Naive B cell (primary cell): ENCODE measurements at places on chromosomes 16 and 17. TPM values are rescaled to one million over a fixed set of nuclear protein-coding genes. Genes with fewer than 3 reads are reported as not detected.

Gene DOC2B
- not detected for polyA plus RNA-seq

Gene ENKD1
- polyA plus RNA-seq = not detected

Gene DPEP3
- polyA plus RNA-seq = 0.83 TPM

Gene C17orf107
- 2.1 TPM for polyA plus RNA-seq

Gene NAA38
- 158 TPM for polyA plus RNA-seq

Gene JPT2
- 11.8 TPM for polyA plus RNA-seq

Gene NETO2
- polyA plus RNA-seq = 3.6 TPM

Gene SOST
- not detected for polyA plus RNA-seq

Gene AGRP
- polyA plus RNA-seq = not detected

Gene BICDL2
- polyA plus RNA-seq = not detected

Gene SKAP1
- polyA plus RNA-seq = 109 TPM

DNA sequence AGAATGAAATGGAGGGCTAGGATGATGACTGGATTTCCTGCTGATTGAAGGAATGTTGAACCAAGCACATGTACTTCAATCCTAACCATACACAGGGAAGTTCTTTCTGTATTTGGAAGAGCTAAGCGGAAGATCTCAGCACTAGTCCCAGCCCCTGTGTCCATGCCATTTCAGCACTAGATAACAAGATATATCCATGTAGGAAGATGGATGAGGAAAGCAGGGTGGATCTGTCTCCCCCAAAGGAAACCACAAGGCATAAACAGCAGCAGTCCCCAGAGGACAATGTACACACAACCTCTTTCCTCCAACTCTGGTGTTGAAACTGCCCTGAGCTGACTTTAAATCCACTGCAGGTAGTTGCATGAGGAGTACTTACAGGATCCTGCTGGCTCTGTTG is 75.1 kb downstream of the GRIN2A start:
- H3K4me3 ChIP-seq = no peak overlapping the region
- peaks cover 25% of the 10 kb centered on the region for H3K27me3 ChIP-seq
- H3K36me3 ChIP-seq = no peaks in the 10 kb centered on the region
- no peaks in the 10 kb centered on the region for H3K4me1 ChIP-seq

- H3K27me3 ChIP-seq = no peaks in the 10 kb centered on the region
- DNase-seq = no peak
- peaks cover 7% of the 10 kb centered on the region for H3K36me3 ChIP-seq
- peaks cover 7% of the 10 kb centered on the region for H3K4me1 ChIP-seq
- H3K4me3 ChIP-seq = no peak overlapping the region
Observed at GRCh38 chr16:14560523-14560922, 69.5 kb downstream of the PARN start.

DNA sequence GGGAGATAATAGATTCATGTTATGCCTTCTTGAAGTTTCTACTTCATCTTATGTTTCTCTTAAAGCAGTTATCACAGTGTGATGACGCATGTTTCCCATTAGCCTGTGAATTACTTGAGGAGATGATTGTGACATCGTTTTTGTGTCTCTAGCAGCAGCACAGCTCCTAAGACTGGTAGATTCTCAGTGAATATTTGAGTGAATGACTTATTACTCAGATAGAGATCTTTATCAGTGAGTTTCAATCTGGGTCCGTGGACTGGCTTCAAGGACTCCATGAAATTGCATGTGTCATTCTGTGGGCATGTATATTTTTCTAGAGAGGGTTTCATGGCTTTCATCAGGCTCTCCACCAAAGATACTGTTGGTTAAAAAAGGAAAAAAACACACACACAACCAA is 29.9 kb downstream of the YPEL2 start:
- DNase-seq = no peak
- peaks cover 13% of the 10 kb centered on the region for H3K36me3 ChIP-seq
- H3K4me3 ChIP-seq = peak overlapping the region; percentile 51
- no peaks in the 10 kb centered on the region for H3K27me3 ChIP-seq
- peaks cover 83% of the 10 kb centered on the region for H3K4me1 ChIP-seq

GRCh38 chr17:81593105-81593871 is 41.1 kb upstream of the FAAP100 start:
- no peak overlapping the region for H3K4me3 ChIP-seq
- no peak overlapping the region for H3K27ac ChIP-seq
- no peaks in the 10 kb centered on the region for H3K27me3 ChIP-seq
- no peak for DNase-seq
- H3K4me1 ChIP-seq = peaks cover 18% of the 10 kb centered on the region

DNA sequence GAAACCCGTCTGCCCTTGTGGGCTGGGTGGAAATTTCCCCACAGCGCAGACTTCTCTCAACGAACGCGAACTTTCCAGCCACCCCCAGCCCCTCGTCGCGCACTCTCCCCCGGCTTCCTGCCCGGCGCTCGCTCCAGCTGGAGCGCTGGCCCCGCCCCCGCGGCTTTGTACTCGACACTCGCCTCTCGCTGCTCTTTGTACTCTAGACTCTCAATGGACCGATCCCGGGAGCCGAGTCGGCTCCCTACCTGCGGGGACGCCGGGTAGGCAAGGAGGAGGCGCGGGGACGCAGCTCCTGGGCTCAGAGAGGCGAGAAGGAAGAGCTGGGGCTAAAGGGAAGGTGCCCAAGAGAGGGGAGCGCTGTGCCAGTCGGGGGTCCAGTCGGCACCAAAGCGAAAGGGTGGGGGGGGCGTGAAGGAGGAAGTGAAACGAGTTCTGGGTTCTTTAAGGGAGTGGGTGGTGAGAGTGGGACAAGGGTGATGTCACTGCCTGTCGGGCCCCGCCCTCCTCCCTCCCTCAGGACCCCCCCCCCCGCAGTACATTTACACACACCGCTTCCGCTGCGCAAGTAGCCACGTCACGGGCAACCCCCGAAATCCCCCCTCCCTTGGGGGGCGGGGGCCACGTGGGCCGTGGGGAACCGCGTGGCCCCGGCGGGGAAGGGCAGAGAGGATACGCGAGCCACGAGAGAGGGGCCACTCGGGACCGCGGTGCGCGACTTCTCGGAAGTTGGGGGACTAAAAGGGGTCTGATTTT is 9.7 kb downstream of the KDM6B start:
- H3K4me1 ChIP-seq = peaks cover 60% of the 10 kb centered on the region
- peaks cover 7% of the 10 kb centered on the region for H3K36me3 ChIP-seq
- no peaks in the 10 kb centered on the region for H3K27me3 ChIP-seq
- peak; percentile 96 for DNase-seq
- peak overlapping the region; percentile 85 for H3K4me3 ChIP-seq

DNA sequence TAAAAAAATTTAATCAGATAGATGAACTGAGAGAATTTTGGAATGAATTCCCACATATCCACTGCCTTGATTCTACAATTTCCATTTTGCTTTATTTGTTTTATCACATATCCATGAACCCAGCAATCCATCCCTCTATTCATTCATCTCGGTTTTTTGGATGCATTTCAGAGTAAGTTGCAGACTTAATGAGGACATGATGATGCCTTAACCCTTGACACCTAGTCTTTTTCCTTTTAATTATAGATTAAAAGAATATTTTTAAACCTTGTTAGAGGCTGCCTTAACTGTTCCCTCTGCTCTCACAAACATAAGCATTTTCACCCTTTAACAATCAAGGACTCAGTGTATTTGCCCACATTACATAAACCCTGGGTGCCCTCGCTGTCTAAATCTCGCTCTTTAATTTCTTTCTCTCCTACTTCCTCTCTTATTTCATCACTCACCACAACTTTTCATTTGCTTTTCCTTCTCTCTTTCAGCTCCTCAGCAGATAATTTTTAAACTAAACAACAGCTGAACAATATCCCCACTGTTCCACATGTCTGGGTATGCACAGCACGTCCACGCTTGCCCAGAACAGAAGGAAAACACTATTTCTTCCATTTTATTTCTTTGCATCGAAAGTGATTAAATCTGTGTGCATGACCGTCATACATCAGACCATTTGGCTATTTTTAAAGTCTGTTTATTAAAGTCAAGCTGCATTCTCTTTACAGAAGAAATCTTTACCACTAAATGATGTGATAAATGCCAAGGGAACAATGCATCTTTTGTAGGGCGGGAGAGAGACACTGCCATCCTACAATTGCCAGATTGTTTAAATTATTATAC is 39.9 kb downstream of the IQCK start:
- no peaks in the 10 kb centered on the region for H3K36me3 ChIP-seq
- H3K4me1 ChIP-seq = no peaks in the 10 kb centered on the region
- DNase-seq = no peak
- H3K27ac ChIP-seq = no peak overlapping the region
- no peak overlapping the region for H3K4me3 ChIP-seq

DNA sequence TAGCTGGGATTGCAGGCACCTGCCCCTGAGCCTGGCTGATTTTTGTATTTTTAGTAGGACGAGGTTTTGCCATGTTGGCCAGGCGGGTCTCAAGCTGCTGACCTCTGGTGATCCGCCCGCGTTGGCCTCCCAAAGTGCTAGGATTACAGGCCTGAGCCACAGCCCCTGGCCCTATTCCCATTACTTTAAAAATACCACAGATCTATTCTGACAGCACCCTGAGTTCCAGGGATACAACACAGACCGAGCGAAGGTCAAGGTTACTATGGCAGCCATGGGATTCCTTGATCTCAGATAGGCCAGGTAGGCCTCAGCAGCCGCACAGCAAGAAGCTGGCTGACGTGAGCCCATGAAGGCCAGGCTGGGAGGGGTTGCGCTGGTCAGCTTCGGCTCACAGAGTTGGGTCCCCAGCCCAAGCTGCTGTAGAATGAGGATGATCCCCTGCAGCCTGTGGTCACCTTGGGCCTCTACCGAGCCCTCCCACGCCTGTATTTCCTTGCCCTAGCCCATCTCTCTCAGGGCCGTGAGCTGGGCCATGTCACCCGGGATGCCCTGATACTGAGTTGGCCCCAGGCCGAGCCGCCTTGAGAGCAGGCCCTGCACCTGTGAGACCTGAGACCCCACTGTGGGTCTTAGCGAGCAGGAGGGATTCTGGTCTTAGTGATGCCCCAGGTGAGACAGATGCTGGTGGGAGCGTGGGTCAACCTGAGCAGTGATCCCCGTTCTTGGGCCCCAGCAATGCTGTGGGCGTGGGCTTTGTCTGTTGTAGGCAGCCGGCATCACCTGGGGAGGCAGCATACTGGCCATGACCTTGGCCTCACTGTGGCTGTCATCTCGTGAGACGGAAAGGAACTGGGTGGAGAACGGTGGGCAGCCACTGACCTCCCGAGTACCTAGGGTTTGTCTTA is 16.9 kb upstream of the RNF213 start:
- DNase-seq = no peak
- H3K4me3 ChIP-seq = no peak overlapping the region
- no peaks in the 10 kb centered on the region for H3K27me3 ChIP-seq
- H3K4me1 ChIP-seq = no peaks in the 10 kb centered on the region

- no peaks in the 10 kb centered on the region for H3K36me3 ChIP-seq
- no peak for DNase-seq
- no peaks in the 10 kb centered on the region for H3K27me3 ChIP-seq
- H3K4me1 ChIP-seq = peaks cover 22% of the 10 kb centered on the region
- no peak overlapping the region for H3K27ac ChIP-seq
Observed at GRCh38 chr17:19018600-19018950, 14.0 kb upstream of the FAM83G start.

DNA sequence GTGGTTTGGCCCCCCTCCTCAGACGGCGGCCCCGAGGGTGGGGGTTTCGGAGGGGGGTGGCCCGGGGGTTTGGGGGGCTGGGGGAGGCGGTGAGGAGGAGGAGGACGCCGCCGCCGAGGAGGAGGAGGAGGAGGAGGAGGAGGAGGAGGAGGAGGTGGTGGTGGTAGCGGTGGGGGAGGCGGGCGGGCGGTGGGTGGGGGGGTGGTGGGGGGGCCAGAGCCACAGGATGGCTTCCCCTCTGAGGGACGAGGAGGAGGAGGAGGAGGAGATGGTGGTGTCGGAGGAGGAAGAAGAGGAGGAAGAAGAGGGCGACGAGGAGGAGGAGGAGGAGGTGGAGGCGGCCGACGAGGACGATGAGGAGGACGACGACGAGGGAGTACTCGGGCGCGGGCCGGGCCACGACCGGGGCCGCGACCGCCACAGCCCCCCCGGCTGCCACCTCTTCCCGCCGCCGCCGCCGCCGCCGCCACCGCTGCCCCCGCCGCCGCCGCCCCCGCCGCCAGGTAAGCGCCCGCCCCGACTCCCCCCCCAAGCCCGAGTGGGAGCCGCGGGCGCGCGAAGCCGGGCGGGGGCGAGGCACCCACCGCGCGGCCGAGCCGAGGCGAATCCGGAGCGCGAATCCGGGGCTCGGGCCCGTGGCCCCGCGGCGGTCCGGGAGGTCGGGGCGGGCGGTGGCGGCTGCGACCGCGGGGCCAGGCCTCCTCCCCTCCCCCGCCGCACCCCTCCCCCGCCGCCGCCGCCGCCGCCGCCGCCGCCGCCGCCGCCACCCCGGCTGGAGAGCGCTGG is 3.8 kb upstream of the CHD3 start:
- H3K4me3 ChIP-seq = peak overlapping the region; percentile 60
- H3K27me3 ChIP-seq = no peaks in the 10 kb centered on the region
- no peaks in the 10 kb centered on the region for H3K36me3 ChIP-seq
- peak; percentile 31 for DNase-seq
- H3K4me1 ChIP-seq = peaks cover 6% of the 10 kb centered on the region
- no peak overlapping the region for H3K27ac ChIP-seq

GRCh38 chr16:74570412-74571301 is 36.3 kb downstream of the GLG1 start:
- no peak overlapping the region for H3K4me3 ChIP-seq
- H3K36me3 ChIP-seq = no peaks in the 10 kb centered on the region
- peaks cover 59% of the 10 kb centered on the region for H3K4me1 ChIP-seq
- DNase-seq = no peak
- H3K27me3 ChIP-seq = no peaks in the 10 kb centered on the region

DNA sequence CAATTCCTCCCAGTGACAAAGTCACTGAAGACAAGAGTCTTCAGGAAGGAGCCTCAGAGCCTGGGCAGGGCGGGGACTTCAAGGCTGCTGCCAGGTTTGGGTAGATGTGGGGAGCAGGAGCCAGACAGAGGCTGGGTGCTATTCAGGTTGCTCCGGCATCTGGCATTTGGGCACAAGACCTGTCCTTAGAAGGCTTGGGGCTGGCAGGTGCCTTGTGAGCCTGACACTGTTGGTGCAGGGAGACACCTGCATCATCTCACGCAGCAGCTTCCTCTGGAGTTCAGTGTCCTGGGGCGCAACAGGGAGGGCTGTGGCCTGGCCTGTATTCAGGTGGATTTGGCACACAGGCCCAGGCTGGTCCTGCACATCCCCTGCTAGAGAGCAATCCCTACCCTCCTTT is 65.0 kb downstream of the MPRIP start:
- no peaks in the 10 kb centered on the region for H3K27me3 ChIP-seq
- H3K4me3 ChIP-seq = no peak overlapping the region
- no peaks in the 10 kb centered on the region for H3K36me3 ChIP-seq
- peak overlapping the region; percentile 83 for H3K27ac ChIP-seq
- peaks cover 76% of the 10 kb centered on the region for H3K4me1 ChIP-seq
- no peak for DNase-seq

GRCh38 chr17:6780886-6781285 is 4.9 kb downstream of the FBXO39 start:
- peaks cover 80% of the 10 kb centered on the region for H3K27me3 ChIP-seq
- no peak for DNase-seq
- H3K27ac ChIP-seq = no peak overlapping the region
- H3K4me3 ChIP-seq = no peak overlapping the region

GRCh38 chr17:73534209-73534909 is 109.9 kb downstream of the SDK2 start:
- peaks cover 5% of the 10 kb centered on the region for H3K36me3 ChIP-seq
- no peaks in the 10 kb centered on the region for H3K27me3 ChIP-seq
- H3K4me1 ChIP-seq = peaks cover 52% of the 10 kb centered on the region
- no peak for DNase-seq
